ENCODE measurements at places on chromosomes 6 and 20. TPM values are rescaled to one million over a fixed set of nuclear protein-coding genes. Genes with fewer than 3 reads are reported as not detected.

Gene ARID1B
- total RNA-seq = 71.6 TPM

DNA sequence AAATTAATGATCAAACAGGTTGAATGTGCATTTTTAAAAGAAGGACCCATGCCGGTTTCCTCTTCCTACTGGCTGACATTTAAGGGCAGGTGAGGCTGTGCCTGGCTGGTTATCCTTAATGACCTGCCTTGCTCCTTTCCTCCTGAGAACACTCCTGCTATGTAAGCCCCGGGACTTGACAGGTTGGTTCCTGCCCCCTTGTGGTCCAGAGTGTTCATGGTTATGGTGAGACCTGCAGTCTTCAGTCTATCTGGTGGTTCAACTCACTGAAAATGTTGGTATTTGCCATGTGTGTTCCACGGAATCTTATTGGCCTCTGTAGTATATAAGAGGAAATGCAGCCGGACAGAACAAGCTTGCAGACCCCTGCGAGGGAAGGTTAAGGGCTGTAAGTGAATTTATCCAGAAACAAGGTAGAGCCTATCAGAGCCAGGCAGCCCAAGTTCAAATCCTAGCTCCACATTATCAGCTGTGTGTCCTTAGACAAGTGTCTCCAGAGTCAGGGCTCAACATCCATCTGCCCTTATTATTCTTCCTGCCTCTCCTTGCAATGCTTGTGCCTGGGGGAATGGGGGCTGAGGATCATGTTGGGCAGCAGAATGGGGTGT is 5.2 kb upstream of the BPIFA3 start:
- DNase-seq = peak; percentile 19

DNA sequence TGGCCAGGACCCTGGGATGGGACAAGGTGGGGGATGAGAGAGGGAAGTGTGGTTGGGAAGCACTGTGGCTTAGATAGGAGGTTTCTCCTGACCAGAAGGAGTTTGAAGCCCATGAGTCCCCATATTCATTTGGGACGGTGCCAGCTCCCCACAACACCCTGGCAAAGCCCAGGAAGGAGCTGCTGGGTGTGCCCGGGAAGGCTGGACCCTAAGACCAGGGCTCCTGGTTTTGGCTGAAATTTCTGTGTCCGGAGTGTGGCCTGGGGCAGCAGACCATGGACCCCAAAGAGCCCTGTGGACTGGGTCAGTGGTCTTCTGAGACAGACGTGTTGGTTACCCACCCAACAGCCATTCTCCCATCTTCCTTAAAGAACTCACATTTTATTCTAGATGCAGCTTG is 15.2 kb downstream of the MAPK13 start:
- DNase-seq = no peak

DNA sequence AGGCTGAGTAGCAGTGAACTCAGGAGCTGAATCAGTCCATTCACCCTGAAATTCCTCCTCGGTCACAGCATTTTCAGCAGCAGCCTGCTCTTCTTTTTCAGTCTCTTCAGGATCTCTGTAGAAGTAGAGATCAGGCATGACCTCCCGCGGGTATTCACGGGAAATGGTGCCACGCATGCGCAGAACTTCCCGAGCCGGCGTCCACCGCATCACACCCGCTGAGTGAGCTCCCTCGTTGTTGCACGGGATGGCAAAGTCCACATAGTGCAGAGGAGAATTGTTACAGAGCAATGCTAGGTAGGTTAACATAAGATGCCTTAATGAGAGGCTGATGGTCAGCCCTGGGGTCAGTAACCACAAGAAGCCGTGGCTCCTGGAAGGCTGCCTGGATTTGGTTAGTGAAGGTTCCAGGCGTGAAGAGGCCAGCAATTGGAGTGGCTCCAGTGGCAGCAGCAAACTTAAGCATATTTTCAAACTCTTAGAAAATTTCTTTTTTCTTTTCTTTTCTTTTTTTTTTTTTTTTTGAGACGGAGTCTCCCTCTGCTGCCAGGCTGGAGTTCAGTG is 113.5 kb upstream of the HDAC2 start:
- no peak for DNase-seq

Gene IBTK
- 29.5 TPM for total RNA-seq

DNA sequence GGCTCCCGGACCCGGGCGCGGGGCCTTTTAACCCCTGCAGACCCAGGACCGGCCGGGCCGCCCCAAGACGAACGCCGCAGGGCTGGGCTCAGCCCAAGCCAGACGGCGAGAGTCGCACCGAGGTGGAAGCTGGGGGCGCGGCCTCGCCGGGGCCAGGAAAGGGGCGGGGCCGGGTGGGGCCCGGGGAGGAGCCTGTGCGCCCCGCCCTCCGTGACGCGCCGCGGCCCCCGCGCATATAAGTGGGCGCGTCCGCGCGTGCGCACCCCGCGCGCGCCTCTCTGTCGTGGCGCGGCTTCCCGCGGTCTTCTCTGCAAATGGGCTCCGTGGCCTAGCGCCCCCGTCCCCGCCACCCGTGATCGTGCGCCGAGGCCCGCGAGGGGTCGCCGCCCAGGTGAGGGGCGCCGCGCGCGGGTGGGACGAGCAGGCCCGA is at the start of gene PPDPF:
TSS of gene PPDPF (plus strand) at position 262 of the 430 bp plus-strand sequence. CDS start 544 bp downstream, outside the sequence.
- peak; percentile 89 for DNase-seq

- peak; percentile 43 for DNase-seq
These were observed 2.1 kb downstream of the MYLIP start for GRCh38 chr6:16130932-16131387.

DNA sequence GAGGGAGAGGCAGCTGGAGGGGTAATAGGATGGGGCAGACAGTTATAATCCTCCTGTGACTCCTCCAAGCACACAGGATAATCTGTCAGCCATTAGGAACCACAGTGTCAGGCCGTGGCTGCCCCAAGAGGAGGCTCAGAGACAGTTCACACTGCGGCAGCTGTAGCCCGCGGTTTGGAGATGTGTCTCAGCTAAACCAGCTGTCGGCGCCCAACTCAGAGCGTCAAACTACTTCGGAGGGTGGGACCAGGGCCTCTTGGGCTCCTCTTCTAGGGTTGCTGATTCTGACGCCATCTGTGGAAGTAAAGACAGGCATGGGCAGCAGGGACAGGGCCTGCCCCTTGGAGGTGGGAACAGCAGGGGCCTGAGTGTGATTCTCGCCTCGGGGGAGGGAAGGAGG is 309.8 kb downstream of the CDC5L start:
- no peak for DNase-seq

GRCh38 chr6:159100395-159101182 is 55.8 kb upstream of the TAGAP start:
- no peak for DNase-seq

Gene GPR6
- not detected for total RNA-seq

DNA sequence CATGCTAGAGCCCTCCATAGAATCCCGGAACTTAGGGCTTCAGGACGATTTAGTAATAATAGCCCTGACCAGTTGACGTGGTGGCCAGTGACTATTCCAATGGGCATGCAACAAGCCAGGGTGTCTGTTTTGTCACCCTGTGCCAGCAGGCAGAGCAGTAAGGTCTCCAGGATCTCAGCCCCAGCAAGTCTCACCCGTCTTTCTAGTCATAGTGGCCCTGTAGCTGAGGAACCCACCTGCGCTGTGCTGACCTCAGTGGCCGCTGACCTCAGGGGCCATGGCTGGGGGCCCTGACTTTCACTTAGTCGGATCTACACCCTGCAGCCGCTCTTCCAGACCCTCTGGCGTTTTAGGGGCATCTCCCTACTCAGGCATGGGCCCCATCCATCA is 36.8 kb downstream of the PRR18 start:
- no peak for DNase-seq

DNA sequence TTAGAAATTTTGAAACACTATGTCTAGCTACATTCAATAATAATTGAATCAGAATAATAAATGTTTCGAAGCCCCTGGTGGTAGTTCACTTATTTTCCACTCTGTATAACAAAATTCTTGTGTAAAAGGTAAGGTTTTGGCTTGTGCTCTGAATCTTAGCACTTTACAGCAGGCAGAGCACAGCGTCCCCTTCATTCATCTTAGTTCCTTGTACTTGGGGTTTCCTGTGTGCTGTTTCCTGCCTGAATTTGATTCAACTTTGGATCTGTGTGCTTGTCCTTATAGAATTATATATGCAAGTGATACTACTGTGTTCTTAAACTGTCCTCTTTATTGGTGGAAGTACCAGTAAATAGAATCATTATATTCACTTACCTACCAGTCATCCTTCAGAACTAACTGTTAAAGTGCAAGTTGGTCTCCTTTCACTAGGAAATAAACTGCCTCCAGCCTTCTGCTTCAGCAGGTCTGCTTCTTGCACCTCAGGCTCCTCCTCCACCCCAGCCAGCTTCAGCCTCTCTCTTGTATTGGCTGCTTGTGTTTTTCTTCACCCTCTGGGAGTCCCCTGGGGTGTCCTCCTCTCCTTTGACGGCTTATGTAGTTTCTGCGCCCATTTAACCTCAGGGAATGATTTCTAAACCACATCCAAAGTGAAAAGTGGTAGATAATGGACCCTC is 28.8 kb upstream of the TULP4 start:
- no peak for DNase-seq

Gene RIPOR2
- total RNA-seq = 69.7 TPM

Gene DCDC2
- total RNA-seq = 0.12 TPM

GRCh38 chr20:62668441-62669027 is 26.2 kb downstream of the SLCO4A1 start:
- peak; percentile 32 for DNase-seq

DNA sequence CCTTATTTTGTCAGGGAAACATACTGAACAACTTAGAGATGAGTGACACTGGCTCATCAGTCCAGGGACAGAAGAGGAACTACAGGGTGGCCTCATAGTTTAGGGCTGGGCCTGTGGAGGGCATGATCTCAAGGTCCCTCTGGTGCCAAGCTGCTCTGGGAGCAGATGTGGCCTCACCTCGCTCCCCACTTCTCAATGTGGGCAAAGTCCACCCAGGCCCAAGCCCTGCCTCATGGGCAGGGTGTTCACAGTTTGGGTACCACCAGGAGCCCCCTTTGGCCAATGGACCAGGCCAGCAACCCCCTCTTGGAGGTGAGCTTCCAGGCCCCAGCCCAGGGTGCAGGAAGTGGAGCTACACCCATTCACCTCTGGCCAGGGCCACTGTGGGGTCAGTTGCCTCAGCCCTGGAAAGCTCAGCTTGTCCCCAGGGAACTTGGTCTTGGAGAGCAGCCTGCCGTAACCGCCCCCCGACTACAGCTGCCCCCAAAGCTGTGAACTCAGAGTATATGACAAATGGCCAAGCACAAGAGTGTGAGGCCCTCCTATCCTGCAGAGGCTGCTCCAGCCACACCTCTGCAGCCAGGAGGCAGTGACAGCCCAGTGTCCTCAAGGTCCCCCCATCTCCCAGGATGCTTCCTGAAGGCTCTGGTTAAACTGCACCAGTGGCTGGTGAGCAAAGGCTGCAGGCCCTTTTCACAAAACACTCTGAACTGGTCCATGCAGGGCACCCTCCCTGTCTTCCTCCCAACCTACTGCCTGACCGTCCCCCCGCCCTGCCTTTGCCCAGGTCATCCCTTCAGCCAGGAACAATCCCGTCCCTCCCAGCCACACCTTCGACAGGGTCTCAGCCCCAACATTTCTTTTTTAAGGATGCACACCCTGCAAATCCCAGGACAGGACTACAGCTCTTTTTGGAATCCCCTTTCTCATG is 3.6 kb downstream of the ADISSP start:
- no peak for DNase-seq

GRCh38 chr20:23773127-23773526 is 22.4 kb upstream of the CST1 start:
- DNase-seq = no peak

GRCh38 chr6:51841626-51842025 is 245.8 kb downstream of the PKHD1 start:
- DNase-seq = no peak

GRCh38 chr6:20509212-20509611 is 25.0 kb upstream of the CDKAL1 start:
- DNase-seq = no peak

GRCh38 chr20:37179683-37180524 is 556 bp upstream of the MROH8 start:
- DNase-seq = no peak

Gene BHLHE23
- not detected for total RNA-seq

GRCh38 chr6:170225852-170226417 is 64.9 kb downstream of the DLL1 start:
- DNase-seq = no peak

Gene MICB
- total RNA-seq = 22.3 TPM

Gene IL17F
- 0.50 TPM for total RNA-seq

DNA sequence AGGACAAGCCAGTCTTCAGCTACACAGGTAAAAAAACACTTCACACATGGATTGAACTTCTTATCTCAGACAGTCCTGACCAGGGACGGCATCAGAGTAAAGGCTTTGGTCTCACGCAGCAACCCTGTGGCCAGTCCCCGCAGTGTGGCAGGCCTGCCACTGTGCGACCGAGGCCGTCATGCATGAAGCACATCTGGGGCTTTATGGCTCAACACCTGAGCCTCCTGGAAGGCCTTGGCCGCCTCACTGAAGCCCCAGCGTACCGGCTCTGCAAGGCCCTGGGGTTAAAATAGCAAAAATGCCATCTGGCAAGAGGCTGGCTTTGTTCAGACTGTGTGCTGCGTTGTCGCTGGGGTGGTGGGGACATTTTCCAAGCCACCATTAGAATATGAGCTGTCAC is 32.8 kb downstream of the TBC1D7 start:
- DNase-seq = no peak

Gene MAPK13
- total RNA-seq = 68.2 TPM

Gene ANGPT4
- not detected for total RNA-seq

- DNase-seq = no peak
These were observed 2.8 kb upstream of the CSTL1 start for GRCh38 chr20:23436681-23437080.

Gene ELOVL2
- not detected for total RNA-seq

- no peak for DNase-seq
These were observed 249.5 kb downstream of the SOX4 start for GRCh38 chr6:21842875-21843645.

DNA sequence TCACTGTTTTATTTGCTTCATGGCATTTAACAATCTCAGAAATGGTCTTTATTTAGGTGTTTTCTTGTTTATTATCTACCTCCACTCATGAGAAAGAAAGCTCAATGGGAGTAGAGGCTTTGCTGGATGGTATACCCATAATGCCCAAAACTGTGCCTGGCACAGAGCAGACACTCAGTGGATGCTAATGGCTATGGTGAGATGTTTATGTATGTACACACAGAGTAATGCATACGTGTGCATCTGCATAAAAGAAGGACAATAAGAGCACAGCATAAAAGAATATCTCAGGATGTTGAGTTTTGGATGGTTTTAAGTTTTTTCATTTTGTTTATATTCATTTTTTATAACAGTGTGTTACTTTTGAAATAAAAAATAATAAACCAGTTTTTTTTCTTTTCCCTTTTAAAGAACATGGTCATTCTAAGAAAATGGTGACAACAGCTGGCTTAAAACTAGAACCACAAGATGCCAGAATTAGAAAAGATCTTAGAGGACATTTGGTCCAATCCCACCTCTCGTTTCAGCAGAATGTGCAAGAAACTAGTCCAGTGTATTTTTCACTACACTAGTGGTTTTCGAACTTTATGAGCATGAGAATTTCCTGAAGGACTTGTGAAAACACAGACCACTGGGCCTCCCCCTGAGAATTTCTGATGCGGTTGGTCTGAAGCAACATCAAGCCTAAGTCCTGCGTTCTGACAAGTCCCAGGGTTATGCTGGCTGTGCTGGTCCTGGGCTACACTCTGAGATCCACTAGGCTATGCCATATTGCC is 131.9 kb downstream of the FYN start:
- DNase-seq = no peak

Data from activated T-cell treated with anti-CD3 and anti-CD28 coated beads, Interleukin-2, amount 50 U/mL, for 72 hours (primary cell).